WTC11 (cell line): ENCODE measurements at places on chromosomes 16 and 17.

DNA sequence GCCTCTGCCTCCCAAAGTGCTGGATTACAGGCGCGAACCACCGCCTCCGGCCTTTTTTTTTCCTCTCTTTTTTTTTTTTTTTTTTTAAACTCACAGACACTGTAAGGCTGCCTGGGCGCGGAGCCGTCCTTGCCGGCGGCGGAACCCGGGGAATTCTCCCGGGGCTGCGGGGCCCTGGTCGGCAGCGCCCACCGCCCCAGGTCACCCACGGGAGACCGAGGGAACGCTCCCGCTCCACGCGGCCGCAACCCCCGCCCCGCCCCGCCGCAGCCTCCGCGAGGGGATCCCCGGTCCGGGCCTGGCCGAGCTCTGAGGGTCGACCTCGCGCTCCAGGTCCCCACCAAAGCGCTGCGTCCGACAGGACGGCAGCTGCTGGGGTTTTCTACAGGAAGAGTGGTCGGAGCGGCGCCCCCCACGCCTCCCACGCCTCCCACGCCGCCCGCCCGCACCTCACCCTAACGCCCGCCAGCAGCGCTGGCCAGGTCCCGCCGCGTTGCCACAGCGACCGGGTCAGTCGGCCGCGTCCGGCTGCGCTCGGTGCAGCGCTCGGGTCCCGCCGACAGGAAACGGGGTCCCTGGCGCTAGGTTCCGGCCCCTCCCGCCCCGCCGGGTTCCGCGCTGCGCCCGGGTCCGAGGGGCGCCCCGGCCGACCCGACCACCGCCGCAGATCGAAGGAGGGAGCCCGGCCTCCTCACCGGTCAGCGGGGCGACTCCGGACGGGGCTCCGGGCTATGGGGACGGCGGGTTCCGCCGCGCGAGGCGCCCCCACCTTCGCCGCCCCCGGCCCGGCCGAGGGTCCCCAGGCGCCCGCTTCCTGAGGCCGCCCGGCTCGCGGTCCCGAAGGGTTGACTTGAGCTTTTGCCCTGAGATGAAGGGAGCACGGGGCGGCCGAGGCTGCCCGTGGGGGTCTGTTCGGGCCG lies at the start of gene CCDC57:
CCDC57 (minus strand) TSS at position 512 of the 920 bp plus-strand sequence. CDS start 10,898 bp downstream, outside the sequence.
- peak; percentile 74 for DNase-seq

DNA sequence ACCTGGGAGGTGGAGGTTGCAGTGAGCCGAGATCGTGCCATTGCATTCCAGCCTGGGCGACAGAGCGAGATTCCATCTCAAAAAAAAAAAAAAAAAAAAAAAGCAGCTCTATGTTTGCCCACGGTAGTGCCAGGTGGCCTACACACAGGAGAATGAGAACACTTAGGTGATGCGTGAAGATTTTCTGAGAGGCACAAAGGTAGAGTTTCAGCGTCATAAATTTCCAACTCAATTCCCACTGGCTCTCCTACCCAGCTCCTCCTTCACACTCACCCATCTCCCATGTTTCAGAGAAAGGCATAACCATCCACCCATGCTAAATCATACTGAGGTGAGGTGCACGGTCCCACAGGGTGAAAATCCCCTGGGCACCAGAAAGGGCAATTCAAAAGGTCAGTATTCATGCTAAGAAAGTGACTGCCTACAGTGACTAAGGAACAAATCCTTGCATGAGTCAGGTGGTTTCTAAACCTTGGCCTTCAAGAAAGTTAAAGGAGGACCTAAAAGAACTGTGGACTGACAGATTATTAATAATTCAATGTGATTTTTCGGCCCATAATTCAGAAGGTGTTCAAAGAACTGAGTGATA lies 4.8 kb downstream of the DCAKD start:
- DNase-seq = no peak

DNA sequence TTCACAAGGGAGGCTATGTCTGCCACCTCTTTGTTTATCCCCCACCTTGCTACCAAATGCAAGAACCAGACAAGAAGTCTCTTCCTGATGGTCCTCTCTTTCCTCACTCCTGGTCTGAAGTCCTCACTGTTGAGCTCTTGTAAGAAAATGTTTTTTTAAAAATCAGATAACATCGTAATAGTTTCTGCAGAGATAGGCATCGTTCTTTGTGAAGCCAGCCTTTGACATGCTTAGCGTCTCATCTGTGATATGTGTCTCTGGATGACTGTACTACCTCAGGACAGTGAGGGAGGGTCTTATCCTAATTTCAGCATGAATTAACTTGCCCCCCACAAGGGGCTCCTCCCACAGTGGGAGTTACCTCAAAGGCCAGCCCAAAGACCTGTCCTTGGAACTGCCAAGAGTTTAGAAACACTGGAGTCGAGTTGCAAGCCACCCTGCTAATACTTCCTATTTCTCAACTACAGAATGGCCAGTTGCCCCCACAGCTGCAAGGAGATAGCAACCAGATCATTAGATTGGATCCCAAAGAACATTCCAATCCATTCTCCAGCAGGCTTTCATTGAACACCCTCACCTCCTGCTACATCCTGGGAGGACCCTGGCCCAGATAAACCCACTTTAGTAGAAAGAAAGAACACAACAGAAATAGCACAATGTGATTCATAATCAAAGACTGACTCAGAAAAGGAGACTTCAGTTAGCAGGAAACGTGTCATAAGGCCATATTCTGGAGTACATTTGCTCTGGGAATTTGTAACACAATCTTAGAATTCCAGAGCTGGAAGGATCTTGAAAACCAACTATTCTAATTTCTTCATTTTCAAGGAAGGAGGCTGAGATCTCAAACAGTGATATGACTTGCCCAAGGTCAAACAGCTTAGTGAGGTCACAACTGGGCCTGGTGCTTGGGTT lies 151.0 kb downstream of the IRX3 start:
- no peak for DNase-seq

- no peak for DNase-seq
These were observed 411.7 kb downstream of the UTP18 start for GRCh38 chr17:51672065-51672464.

DNA sequence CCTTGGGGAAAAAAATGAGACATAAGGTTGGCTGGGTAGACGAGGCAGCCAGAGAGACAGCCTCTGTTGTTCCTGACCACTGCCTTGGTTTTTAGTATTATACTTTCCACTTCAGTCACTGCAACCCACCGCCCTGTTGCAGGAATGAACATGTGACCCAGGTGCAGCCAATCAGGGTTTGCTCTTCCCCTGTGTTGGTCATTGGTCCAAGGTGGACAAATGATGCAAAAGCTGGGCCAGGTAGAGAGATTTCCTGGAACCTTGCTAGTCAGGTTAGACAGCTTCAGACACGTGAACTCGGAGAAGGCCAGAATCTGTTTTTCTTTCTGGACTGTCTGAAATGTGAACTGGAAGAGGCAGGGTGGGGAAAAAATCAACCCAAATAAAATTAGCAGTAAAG lies 452.4 kb upstream of the RBFOX1 start:
- no peak for DNase-seq

DNA sequence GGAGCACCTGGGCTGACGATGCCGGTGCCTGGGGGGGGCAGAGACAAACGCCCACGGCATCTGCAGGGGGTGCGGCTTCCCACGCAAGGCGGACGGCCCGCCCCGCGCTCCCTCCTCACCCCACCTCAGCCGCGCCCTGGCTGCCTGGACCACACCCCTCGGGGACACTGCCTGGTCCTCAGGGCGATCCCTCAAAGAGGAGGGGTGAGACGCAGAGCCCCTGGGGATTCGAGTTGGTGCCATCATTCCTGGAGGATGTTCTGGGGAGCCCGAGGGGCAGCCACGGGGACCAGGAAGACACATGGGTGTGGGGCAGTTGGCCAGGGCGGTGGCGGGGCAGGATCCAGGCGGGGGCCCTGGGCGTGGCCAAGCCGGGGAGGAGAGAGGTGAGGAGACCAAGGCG lies 3.9 kb downstream of the IGFALS start:
- DNase-seq = no peak

- DNase-seq = no peak
These were observed 32.9 kb downstream of the SYNRG start for GRCh38 chr17:37576281-37576680.

DNA sequence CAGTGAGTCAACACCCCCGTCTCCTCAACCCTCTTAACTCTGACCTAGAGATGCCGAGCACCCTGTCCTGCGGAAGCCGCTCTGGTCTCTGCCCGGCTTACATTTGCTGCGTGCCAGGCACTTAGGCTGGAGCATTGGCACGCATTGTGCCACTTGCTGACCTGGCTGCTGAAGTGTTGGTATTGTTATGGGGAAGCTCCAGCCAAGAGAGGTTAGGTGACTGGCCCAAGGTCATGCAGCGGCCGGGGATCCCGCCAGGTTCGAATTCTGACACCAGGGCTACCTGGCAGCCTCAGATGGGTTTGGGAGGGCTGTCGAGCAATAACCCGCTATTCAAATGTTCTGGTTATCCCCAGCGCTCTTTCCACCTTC lies 5.0 kb upstream of the HSD17B1 start:
- no peak for DNase-seq

DNA sequence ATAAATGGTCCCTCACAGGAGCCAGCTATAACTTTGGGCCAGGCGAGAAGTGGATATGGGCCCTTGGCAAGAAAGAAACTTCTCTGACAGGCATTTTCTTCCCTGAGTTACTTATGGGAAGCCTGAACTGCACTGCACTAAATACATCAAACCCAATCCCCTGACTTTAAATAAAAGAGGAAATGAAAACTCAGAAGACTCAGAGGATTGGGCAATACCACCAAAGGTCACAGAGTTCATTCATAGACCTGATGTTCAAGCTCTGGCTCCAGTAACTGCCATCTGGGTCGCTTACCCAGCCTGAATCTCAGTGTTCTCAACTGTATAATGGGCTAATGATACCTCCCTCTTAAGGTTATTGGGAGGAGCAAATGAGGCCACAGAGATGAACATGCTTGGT lies 815 bp downstream of the KRT35 start:
- DNase-seq = no peak

- DNase-seq = no peak
These were observed 83.1 kb downstream of the SEC14L1 start for GRCh38 chr17:77223642-77224420.

- no peak for DNase-seq
These were observed 25.4 kb downstream of the PELP1 start for GRCh38 chr17:4678448-4679026.

GRCh38 chr17:58630883-58631522 lies 60.8 kb downstream of the TEX14 start:
- peak; percentile 32 for DNase-seq

- DNase-seq = no peak
These were observed 96.5 kb upstream of the NLRP1 start for GRCh38 chr17:5680766-5681165.

GRCh38 chr17:69230939-69231338 lies 2.3 kb upstream of the ABCA10 start:
- no peak for DNase-seq

DNA sequence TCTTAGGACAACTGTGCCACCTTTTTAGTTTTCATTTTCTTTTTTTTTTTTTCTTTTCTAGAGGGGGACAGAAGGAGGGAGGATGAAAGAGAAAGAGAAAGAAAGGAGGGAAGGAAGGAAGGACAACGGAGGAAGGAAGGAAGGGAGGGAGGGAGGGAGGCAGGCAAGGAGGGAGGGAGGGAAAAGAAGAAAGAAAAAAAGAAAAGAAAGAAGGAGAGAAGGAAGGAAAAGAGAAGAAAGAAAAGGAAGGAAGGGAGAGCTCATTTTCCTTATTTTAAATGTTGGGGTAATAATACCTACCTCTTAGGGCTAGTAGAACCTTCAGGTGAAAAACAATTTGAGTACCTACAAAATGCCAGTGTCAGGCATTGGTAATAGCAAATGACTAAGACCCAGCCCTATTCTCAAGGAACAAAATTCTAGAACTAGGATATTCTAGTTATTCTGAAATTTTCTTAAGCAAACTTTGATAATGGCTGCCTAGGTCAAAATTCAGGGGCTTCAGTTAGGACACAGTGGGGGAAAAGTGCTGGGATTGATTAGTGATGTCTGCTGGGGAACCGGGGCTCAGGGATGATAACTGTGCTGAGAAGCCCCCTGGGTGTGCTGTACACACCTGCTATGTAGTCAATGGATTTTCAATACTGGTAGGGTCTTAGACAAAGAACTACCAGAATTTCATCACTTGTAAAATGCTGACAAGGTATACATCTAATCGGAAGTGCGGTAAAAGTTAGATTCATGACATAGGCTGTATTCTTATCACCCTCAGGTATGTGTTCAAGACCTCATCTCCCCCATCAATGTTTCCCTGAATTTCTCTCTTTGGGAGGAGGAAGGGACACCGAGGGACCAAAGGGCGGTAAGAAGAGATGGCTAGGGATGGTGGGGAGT lies 22.7 kb downstream of the ZNF768 start:
- DNase-seq = no peak

- DNase-seq = no peak
These were observed 57.7 kb downstream of the RMI2 start for GRCh38 chr16:11402745-11403533.

GRCh38 chr16:19706846-19707245 lies 11.2 kb downstream of the KNOP1 start:
- no peak for DNase-seq

DNA sequence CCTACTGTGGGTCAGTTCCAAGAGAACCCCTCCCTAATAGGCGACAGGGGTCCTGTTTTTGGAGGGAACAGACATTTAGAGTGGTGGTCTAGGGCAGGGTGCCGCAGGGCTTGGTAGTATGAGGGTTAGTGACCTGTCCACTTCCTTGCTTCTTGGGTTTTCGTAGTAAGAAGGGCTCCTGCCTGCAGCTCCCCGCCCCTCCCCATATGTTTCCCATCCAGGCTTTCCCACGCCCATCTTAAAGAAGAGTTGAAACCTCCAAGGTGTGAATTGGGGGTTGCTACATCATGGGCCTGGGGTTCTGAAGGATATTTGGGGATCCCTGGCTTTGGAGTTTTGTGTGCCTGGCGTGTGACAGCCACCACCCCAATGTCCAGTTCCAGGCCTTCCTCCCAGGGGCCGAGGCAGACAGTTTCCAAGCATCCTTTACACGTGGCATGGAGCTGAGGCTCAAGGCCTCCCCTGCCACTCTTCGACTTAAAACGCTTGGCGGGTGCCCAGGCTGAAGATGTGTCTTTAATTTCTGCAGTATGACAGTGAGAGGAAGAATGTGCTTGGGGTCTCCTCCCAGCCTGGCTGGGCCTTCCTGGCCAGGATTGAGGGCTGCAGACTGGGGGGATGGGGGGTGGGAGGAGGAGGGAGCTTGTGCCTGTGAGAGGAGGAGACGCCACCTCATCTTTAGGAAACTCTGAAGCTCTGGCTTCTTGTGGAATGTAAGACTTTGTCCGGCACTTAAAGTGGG lies 2.3 kb upstream of the COL1A1 start:
- DNase-seq = no peak

GRCh38 chr17:17175917-17176316 lies 30.2 kb downstream of the PLD6 start:
- no peak for DNase-seq

DNA sequence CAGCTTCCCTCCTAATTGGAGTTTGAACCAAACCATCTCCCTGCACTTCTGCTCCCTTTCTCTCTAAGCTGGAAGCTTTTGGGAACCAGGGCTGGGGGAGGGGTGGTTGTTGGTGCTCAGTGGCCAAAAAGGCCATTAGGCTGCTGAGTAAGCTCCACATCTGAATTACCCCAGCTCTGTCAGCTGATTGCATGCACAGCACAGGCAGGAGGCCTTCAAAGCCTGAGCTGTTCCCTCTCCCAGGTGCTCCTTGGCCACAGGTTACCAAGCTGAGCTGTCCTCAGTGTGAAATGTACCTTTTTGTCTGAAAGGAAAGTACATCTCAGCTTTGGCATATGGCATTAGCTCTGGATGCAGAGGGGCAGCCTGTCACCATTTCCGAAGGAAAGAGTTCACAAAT lies 6.2 kb upstream of the TBKBP1 start:
- DNase-seq = peak; percentile 42

GRCh38 chr16:49276646-49277385 lies 4.8 kb downstream of the CBLN1 start:
- DNase-seq = peak; percentile 28
